ENCODE measurements at places on chromosomes 4 and X.

GRCh38 chr4:74370912-74371311 is 6.0 kb downstream of the EREG start:
- ATAC-seq: peak; percentile 46

DNA sequence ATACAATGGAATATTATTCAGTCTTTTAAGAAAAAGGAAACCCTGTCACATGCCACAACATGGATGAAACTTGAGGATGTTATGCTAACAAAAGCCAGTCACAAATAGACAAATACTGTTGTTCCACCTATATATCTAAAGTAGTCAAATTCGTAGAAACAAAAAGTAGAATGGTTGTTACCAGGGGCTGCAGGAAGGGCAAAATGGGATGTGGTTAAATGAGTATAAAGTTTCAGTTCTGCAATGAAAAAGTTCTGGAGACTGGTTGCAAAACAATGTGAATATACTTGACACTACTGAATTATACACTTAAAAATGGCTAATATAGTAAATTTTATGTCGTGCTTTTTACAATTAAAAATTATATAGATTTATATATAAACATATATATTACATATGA is 12.2 kb downstream of the SPOCK3 start:
- ATAC-seq: no peak

DNA sequence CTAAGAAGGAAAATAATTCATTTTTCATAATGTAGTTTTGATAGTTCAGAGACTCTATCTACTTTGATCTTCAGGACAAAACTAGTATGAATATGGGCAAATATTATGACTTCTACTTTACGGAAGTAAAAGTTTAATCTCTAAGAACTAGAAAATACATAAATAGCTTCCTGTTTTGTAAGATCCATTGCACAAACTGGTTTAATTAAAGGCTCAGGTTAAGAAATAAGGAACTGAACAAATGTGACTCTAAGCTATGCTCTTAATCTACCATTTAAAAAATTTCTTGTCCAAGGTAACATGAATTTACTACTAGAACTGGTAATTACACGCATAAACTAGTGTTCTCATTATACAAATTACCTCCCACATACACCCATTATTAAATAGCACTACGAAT is 360.6 kb downstream of the INPP4B start:
- no peak for ATAC-seq

DNA sequence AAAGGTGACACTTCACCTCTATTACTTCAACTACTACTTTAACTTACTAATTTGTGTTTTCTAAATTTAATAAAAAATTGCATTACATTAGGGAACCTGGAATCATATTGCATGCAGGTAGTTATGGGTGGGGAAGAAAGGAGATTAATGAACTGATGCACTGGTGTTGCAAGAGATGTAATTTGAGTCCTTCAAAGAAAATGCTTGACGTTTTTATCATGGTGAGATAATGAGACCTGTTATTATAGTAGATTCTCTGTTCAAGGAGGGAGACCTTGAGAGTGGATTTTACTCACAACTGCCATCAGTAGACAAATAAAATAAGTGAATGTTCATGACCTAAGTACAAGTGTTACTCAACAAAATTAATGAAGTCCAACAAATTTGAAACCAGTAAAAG is 26.4 kb upstream of the MED14 start:
- no peak for ATAC-seq

GRCh38 chrX:40019541-40019940 is 78.2 kb downstream of the BCOR start:
- no peak for ATAC-seq

DNA sequence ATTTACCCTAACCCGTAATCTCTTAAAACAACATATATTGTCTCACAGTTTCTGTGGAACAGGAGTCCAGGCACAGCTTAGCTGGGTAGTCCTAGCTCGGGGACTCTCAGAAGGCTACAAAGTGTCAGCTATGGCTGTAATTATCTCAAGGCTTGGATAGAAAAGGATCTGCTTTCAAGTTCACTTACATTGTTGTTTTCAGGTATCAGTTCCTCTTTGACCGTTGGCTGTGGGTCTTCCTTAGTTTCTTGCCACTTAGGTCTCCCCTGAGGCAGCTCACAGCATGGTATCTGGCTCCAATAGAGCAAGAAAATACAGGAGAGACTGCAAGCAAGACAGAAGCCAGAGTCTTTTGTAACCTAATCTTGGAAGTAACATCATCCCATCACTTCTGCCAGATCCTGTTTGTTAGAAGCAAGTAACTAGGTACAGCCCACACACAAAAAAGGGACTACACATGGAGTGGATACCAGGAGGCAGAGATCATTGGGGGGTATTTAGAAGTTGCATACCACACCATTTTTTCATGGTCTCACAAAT is 137.0 kb downstream of the MAGEB5 start:
- ATAC-seq: no peak

DNA sequence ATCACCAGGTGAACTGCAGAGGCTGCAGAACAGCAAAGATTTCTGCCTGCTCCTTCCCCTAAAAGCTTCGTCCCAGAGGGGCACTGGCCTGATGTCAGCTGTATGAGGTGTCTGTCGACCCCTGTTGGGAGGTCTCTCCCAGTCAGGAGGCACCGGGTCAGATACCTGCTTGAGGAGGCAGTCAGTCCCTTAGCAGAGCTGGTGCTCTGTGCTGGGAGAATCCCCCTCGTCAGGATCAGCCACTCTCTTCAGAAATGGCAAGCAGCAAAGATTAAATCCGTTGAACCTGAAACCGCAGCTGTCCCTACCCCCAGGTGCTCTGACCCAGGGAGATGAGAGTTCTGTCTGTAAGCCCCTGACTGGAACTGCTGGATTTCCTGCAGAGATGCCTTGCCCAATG is 1166.3 kb upstream of the ADGRL3 start:
- no peak for ATAC-seq

DNA sequence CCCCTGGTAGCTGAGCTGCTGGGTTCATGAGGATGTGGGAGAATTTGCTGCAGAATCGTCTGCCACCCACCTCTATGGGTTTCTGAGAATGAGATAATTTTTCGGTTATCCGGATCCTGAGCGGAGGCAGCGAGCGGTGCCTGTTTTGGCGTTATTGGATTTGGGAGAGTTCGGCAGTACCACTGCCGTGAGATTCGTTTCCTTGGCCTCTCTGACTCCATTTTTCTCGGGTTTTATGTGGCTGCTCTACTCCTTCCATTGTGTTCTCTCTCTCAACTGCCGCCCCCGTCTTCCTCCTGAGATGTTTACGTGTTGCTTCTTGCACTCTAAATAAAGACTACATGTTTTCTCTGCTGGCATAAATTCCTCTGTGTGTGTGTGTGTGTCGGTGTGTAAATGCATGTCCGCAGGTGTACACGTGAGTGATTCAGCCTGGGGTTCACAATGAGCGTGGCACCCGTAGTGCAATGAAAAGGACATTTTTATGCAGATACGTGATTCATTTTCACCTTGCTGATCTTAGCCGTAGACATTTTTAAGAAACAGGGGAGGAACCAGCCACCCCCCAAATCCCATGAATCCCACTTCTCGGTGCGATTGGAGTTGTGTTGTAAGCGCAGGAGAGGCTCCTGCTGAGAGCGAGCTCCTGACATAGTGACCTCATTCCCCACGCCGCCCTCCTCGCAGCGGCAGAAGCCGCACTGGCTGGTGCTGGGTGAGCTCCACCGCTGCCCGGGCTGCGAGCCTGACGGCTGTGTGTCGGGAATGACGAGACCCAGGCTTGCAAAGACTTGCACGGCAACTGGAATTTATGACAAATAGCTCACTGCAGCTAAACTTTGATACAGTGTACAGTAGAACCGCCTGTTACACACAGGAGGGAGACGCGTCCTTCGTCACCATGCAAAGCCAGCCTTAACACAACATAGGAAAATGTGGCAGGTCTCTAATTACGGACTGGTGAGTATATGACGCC is 82.2 kb downstream of the STOX2 start:
- no peak for ATAC-seq

DNA sequence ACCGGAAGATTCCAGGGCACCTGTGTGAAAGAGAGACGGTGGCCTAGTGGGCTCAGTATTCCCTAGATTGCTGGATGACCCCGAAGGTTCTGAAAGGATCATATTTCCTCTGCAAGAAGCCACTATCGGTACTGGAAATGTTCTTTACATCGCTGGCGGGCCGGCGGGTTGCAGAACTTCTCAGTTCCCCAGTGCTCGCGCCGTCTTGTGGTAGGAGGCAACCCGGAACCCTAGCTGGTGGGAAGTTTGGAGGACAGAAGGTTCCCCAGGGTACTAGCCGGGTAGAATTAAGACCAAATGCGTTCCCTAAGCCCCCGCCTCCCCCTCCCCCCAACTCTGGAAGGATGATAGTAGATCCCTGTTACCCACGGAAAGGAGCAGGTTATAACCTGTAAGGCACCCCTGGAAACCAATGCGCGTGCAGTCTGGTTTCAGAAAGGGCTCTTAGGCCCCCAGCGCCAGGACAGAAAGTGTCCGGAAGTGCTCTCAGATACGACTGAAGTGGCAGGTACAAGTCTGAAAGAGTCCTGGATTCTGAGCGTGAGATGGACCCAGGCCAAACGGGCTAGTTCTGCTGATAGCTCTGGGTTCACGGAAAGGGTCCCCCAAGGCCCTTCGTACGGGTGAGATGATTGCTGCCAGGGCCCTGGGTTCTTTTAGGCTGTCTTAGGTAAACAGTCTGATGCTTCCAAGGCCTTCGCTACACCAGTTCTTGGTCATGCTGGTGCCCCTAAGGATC is 61.7 kb upstream of the DCAF8L1 start:
- no peak for ATAC-seq

- no peak for ATAC-seq
Observed at GRCh38 chr4:152620218-152620617, 59.6 kb downstream of the TMEM154 start.

GRCh38 chrX:27706526-27706925 is 101.3 kb upstream of the MAGEB10 start:
- no peak for ATAC-seq

GRCh38 chrX:2913118-2913517 is 16.0 kb downstream of the ARSD start:
- no peak for ATAC-seq

- ATAC-seq: no peak
Observed at GRCh38 chrX:10021461-10022272, 54.5 kb downstream of the CLDN34 start.

- ATAC-seq: no peak
Observed at GRCh38 chr4:52968241-52968640, 106.1 kb downstream of the RASL11B start.

GRCh38 chr4:15917297-15917696 is 21.2 kb downstream of the FGFBP1 start:
- no peak for ATAC-seq

DNA sequence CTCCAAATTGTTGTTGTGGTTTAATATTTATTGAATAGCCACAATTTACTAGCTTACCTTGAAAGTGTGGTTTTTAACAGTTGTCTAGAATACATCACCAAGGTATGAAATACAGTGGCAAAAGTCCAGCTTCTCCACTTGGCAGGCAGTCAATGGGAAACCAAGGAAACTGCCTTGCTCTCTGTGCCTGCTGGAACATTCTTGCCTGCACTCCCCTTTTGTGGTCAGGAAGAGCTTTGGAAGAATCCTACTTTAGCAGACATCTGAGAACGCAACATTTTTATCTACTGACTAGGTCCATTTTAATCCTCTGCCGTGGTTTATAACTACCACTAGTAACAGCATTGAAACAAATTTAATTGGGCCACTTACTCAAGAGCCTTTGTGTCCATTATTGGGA is 64.5 kb downstream of the TENM3 start:
- ATAC-seq: no peak

DNA sequence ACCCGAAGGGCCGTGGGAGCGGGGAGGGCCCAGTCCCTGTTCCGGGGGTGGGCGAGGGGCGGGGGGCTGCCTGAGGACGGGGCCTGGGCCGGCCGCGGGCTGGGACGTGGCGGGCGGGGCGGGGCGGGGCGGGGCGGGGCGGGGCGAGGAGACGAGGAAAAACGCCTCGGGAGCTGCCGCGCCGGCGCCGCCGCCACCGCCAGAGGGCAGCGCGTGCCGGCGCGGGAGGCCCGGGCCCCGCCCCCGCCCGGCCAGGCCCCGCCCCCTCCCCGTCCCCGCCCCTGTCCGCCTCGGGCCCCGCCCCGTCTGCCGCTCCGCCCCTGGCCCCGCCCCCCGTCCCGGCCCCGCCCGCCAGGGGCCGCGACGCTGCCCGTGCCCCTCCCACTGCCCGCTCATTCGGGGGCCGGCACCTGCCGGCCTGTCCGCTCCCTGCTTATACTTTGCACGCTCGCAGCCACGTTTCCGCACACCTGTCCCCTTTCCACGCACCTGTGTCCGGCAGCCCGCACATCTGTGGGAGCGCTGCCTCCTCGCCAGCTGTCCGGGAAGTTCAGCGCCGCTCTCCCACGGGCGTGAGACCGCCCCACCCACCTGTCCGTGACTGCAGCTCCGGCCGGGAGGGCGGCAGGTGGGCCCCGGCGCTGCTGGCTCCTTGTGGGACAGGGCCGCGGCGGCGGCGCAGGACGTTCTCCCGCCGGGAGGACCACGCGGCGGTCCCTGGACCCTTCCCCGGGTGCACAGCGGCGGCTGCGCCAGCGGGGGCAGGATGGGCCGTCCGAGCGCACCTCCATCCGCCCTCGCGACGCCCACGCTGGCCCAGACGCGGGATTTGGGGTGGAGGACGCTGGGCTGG is 1.7 kb upstream of the FGFRL1 start:
- peak; percentile 41 for ATAC-seq

- ATAC-seq: peak; percentile 34
Observed at GRCh38 chr4:158769175-158769921, 522 bp downstream of the FNIP2 start.

DNA sequence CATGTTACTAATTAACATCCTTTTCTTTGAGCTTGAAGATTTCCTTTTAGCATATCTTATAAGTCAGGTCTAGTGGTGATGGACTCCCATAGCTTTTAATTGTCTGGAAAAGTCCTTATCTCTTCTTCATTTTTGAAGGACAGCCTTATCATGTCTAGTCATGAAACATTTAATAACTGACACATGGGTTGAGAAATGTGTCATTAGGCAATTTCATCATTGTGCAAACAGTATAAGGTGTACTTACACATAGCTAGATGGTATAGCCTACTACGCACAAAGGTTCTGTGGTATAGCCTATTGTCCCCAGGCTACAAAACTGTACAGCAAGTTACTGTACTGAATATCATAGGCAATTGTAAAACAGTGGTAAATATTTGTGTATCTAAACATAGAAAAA is 34.5 kb upstream of the ALG13 start:
- no peak for ATAC-seq

DNA sequence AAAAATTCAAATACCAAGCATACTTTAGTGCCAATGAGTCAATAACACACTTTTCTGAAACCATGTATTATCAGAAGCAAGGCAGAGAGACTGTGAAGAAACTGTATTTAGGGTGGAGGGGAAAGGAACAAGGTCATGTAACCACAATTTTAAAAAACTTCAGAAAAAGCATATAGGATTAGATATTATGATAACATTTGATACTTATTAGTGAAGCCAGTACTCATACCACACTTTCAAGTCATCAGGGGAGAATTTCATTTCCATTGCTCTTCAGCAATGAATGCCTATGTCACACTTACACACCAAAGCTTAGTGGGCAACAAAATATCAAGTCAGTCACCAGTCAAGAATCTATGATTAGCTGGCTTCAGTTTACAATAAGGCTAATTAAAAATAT is 602.2 kb downstream of the IL15 start:
- peak; percentile 53 for ATAC-seq

GRCh38 chrX:155132110-155132509 is 60.8 kb downstream of the BRCC3 start:
- ATAC-seq: no peak

- no peak for ATAC-seq
Observed at GRCh38 chr4:139943277-139943676, 210.7 kb downstream of the MAML3 start.

All from activated CD4-positive, CD25-positive, alpha-beta regulatory T cell treated with anti-CD3 and anti-CD28 coated beads, Interleukin-2, amount 50 U/mL, for 24 hours (primary cell).